ENCODE measurements at places on chromosomes 5 and 9.

DNA sequence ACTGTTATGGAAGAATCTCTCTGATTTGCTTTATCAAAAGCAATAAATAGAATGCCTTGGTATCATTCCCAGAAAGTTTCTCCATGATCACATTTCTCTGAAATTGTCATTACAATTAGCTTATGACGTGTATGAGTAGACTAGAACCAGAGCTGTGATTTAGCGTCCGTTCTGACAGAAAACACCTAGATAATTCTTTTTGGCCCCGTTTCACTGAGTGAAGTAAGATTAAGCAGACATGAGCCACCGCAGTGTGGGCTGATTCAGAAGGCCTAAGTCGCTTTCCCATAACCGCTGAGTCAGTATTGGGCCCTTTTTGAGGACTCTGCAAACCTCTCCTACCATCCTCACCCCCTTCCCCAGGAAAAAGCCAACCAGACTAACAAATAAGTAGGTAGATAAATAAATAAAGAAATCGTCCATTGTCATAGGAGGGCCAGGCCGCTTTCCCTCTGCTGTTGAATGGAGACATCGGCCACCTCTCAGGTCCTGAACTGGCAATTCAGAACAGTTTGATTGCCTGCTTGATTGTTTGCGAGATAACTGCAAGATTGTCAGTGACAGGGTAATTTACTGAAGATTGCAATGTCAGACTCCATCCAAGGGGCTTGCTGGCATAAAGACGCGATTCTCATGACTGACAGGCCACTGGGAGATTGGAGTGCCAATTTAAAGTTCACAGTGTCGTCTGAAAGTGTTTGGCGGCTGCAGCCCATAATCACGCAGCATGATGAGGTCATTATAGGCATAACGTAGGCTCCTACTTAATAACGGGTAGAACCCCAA is 105.0 kb upstream of the WWC1 start:
- no peak for DNase-seq

DNA sequence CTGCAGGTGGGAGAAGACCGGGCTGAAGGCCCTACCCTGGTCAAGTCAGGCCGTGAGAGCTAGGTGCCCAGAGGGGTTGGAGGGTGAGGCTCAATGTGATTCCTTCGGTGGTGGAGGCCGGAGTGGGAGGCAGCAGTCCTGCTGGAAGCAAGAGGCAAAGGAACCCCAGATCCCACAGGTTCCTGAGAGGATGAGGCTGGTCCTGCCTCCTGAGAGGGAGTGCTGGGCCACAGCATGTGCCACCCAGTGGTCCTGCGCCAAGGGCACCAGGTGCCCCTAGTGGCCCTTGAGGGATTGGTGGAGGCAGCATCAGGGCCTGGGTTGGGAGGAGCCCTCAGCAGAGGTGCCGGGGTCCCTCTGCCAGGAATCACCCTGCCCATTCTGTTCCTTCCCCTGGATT is 59.1 kb downstream of the BARX1 start:
- DNase-seq: no peak

GRCh38 chr9:119884438-119884837 is 515.2 kb upstream of the BRINP1 start:
- DNase-seq: no peak

DNA sequence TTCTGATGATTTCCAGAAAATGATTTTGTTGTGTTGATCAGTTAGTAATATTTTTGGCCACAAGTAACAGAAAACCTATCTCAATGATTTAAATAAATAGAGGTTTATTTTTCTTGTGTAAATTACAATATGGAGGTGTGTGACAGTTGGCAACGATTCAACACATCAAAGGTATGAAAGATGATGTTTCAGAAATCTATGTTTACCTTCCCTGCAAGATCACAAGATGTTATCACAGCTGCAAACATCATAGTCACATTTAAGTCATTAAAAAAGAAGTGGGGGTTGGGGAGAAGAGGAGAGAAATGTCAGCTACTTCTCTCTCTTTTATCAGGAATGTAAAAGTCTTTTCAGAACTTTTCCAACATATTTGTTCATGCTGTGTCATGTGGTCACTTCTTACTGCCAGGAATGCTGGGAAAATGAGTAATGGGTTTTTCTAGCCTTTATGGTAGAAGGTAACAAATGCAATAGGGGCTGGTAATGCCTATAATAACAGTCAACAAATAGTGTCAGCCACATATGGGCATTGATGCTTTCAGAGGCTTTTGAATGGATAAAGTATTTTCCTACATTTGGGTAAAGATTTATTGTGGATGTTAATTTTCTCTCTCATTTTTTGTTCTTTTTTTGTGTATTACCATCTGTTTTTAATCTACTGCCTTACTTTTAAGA is 742.7 kb downstream of the TLE1 start:
- DNase-seq: no peak

DNA sequence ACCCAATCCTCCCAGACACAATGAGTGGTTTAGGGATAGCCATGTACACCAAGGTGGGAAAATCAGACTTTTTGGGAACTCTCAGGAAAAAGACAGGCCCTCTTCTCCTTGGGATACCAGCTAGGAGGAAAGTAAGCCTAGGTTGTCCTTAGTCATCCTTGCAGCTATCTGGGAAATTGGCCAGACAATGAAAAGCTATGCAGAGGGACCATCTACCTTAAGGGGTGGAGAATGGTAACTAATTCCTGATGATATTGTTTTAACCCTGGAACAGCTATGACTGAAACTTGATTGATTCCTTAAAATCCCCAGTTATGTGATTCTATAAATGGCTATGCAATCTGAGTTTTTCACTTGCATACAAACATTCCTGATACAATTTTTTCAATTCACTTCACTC is 88.9 kb upstream of the BNC2 start:
- DNase-seq: no peak

DNA sequence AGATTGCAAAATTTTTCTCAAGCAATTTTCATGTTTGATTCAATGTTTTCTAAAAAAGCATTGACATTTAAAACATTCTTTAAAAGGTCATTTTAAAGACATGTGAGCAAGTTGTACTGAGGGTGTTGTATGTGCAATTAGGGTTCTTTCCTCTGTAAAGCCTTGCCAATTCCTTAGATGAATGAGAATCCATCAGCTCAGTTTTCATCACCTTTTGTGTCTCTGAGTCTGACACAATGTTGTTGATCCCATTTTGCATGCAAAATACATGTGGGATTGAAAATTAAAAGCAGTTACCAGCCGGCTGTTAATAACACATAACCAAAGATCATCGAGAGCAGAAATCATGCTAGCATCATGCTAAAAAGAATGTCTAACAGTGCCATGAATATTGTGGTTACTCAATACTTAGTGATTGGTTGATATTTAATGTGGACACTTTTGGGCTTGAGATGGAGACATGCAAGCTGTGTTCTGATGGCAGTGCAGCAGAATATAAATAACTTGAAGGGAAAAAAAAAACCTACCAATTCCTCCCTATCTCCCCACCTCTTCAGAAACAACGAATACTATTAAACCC is 57.7 kb downstream of the FGF10 start:
- DNase-seq: no peak

DNA sequence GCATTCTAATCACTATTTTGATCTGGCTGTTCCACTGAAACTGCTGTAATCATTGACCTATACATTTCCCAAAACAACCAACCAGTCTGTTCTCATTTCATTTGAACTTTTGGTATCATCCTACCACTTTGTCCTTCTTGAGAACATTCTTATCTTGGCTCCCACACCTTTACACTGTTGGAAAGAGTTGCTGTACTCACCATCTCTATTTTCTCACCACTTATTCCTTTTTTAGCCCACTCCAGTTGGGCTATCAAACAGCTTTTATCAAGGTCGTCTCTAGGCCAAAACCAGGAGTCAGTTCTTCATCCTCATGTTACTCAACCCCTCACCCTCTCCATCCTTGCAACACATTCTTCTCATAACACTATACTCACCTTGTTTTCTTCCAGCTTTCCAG is 170.1 kb downstream of the KDM4C start:
- no peak for DNase-seq

GRCh38 chr5:74625742-74626241 is 14.7 kb downstream of the ENC1 start:
- no peak for DNase-seq

DNA sequence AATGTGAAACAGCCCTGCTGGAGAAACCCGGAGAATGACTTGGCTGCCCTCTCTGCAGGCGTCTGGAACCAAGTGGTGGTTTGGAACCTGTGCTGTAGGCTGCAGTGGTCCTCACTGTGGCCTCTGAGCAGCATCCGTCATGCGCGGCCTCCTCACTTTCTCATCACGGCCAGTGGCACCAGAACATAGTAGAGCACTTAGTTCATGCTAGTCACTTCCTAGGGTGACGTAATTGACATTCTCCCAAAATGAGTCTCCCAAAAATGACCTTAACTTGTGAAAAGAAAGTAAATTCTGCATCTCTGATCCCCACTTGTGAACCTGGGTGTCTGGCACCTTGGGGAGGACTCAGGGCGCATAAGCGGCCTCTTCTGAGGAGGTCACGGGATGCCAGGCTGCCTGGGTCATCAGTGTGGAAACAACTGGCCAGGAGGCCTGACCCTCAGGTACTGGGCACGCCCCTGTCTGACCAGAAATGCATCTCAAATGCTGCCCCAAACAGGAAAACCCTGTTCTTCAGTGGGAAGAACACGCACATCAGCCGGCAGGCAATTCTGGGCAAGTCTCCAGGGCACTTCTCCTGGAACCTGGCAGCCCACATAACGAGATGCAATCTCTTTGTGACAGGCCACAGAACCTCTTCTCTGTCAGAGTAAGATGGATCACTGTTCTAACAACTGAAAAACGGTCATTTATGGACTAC is 36.6 kb upstream of the SPTLC1 start:
- DNase-seq: no peak

DNA sequence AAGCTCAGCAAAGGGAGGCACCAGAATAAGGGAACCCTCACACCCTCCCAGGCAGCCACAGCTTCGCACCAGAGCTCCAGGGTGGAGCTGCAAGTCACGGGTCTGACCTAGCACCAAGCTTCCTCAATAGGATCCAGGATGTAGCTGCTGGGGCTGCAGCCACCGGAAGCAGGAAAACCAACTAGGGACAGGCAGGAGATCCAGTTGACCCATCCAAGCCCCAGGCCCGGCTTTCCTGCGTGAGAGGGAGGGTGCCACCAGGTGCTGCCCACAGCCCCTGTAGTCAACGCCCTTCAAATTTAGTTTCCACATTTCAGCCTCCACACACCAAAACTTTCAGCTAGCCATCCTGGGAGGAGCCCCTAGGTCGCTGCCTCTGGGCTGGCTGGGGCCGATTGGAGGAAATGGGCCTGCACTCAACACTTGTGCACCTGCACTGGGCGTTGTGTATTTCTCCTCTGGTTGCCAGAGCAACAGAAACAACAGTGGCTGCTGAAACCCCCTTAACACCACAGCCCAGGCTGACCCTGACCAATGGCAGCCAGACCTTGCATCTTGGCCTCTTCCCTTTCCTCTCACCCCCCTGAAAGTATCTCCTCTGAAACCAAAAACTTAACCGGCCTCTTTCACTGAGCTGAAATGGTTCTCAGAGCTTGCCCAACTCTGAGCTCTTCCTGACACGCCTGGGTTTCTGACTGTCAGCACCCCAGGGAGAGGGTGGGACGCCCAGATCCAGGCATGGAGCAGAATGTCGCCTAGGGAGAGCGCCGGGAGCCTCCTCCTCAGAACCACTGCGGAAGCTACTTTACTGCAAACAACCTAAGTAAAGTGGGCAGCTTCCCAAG is 226.5 kb upstream of the MAP3K1 start:
- DNase-seq: peak; percentile 40

GRCh38 chr5:878125-878524 is 14.5 kb downstream of the BRD9 start:
- no peak for DNase-seq

GRCh38 chr9:123355761-123356431 is at the start of gene CRB2:
TSS of gene CRB2 (plus strand) at chr9:123356197. CDS start at chr9:123356261, 64 bp downstream.
- no peak for DNase-seq

- no peak for DNase-seq
These were observed 85.6 kb downstream of the C5orf15 start for GRCh38 chr5:133882846-133883245.

DNA sequence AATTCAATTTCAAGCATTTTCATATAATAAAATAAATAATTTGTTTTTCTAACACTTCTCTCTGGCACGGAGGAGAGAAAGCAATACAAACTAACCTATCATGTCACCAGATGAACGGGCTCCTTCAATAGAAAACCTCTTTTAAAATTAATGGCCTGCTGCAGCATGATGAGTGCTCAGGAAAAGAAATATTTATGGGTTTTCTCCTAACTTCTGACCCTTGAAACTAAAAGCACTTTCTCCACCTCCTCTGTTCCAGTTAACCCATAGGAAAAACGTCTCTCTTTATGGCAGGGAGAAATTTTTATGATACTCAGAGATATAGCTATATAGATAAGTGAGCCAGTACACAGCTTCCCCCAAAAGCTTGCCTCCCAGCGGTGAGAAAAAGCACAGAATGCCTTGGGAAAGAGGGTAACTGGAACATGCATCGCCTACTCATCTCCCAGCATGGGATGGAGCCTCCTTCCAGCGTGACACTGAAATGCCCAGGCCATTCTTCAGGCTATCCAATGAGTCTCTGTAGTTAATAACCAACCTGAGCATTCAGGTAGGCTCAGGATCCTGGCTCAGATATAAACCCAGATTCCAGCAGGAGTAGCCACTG is 963.0 kb upstream of the DMAC1 start:
- DNase-seq: no peak

- DNase-seq: no peak
These were observed 16.7 kb upstream of the CD74 start for GRCh38 chr5:150429410-150429873.

- DNase-seq: no peak
These were observed 65.4 kb downstream of the WDR41 start for GRCh38 chr5:77426670-77427069.

Data from NK-92 treated with Interleukin-12 subunit alpha and Interleukin-12 subunit beta, amount 100 ng/mL, for 24 hours (cell line).